ENCODE measurements at places on chromosomes 16 and 17.
A peak's percentile ranks its signal among the peaks of the same experiment; 100 is the strongest.

DNA sequence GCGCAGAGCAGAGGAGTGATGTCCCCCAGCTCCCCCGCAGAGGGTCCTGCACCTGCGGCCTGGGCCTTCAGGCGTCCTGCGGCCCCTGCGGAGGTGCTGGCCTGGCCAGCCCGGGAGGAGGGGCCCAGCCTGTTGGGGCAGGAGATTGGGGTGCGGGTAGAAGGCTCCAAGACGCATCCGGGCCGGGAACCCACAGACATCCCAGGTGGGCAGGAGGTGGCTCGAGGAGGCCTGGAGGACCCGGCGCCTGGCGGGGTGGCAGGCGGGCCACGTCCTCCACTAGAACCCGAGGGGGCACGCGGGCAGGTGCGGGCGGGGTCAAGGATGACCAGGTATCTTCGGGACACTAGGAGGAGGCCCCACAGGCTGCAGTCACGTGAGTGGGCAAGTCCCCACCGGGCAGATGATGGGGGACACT, 647 bp upstream of the SECTM1 start:
- no peak for DNase-seq

DNA sequence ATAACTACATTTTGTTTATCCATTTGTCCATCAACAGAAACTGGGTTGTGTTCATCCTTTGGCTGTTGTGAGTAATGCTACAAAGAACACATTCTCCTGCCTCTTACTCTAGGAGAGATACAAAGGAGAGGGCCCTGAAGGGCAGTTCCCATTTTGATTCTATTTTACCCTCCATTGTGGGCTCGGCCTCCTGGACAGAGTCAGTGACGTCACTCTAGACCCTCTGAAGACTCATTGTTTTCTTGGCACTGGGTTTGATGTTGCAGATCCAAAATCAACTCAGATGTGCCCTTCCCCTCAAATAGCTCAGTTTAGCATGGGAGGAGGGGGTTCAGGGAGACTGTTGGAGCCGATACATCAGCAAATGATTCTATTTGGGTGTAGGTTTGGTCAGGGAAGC, 280.9 kb downstream of the UTP18 start:
- DNase-seq = no peak

DNA sequence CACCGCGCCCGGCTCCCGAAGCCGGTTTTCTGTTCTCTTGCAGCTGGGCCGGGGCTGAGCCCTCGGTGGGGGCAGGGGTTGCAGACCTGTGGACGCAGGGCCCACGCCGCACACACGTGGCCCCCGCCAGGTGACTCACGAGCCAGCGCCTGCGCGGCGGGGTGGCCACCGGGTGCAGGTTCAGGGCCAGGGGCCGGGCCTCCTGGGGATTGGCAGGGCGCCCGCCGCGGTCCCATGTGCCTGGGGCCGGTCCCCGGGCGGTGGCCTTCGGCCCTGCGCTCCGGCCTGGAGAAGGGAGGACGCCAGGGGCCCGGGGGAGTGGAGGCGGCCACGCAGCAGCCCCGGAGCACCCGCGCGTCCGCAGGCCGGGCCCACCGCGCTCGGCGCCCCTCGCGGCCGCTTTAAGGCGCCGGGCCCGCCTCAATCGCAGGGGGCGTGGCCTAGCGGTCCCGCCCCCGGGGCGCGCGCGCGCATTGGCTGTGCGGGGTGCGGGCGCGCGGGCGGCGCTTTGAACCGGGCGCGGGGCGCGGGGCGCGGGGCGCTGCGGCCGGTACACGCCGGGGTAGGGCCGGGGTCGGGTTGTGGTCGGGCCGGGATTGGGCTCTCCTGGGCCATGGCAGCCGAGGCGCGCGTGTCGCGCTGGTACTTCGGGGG, at the start of gene SLC25A10:
Gene SLC25A10, plus strand, starts transcription at position 471 of the 654 bp plus-strand sequence. Its CDS starts 143 bp downstream, at position 614.
- peak; percentile 45 for DNase-seq

- no peak for DNase-seq
These were observed 4.9 kb downstream of the POLG2 start for GRCh38 chr17:64491994-64492393.

DNA sequence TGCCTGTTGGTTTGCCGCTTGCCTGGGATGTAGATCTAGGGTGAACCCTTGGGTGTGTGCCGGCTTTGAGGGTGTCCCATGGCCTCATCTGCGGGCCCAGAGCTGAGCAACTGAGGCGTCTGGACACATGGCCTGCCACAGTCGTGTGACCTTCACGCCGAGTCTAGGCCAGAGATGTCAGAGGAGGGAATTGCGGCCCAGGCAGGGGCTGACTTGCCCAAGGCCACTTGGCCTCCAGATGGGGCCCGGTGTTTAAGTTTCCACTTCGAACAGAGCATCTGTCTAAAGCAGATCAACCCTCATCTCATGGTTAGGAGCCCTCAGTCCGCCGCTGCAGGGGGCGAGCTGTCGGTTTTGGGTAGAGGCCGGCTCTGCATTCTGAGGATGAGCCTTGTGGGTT, 28.0 kb upstream of the FOXK2 start:
- DNase-seq = no peak

DNA sequence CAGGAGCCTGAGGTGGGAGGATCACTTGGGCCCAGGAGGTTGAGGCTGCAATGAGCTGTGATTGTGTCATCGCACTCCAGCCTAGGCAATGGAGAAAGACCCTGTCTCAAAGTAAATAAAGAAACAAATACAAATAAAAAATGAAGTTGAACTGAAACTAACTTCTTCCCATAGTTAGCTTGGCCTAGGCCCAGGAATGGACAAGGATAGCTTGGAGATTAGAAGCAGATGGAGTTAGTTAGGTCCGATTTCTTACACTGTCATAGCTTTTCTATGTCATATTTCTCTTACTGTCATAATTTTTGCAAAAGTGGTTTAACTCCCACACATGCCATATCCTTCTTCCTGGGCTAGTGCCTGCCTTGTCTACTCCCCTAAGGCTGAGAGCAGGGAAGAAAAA, 154.7 kb upstream of the CACNG3 start:
- no peak for DNase-seq

DNA sequence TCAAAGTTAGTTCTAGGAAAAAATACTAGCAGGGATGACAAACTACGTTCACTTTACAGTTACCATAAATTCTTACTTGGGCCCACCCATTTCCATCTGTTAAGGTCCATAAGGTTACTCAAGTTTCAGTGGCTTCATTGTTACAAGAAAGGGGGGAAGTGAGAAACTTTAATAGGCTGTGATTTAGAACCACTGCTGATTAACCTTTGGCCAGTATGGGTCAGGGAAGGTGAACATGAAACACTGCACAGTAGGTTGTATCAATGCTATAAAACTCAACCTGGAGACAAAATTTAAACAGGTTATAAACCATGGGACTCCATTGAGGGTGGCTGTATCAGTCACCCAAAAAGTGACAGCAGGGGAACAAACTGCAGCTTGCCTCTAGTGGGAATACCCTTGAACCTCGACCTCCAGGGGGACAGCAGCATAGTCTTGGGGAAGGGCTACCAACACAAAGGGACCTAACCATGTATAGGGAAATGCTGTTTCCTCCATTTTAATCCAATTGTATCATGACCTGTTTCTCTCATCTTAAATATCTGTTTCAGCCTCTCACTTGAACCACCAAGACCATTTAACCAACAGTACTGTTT, 10.4 kb downstream of the PTRH2 start:
- DNase-seq = no peak

- no peak for DNase-seq
These were observed 29.5 kb upstream of the PIK3R6 start for GRCh38 chr17:8896641-8897635.

DNA sequence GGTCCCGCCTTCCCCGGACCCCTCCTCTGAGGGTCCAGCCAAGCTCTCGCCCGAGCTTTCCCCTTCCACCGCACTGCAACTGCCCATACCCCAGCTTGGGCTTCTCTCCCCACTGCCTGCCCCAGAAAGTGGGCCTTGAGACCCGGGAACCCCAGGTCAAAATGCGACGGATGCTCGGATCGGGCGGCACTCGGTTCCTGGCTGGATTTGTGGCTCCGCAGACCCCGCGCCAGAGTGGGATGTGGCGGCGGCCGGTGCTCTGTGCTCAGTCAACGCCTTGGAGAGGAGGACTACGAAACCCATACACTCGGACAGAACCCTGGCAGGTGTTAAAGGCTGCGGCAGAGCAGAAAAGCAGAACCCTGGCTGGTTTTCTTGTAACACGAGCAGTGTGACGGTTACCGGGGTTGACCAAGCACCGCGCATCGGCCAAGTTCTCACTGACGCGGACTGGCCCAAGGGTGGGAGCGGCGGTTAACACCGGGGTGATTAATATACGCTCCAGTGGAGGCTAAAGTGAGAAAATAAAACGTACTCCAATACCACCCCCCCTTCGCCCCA, 885 bp upstream of the SLFN13 start:
- DNase-seq = no peak

GRCh38 chr16:63714876-63715275, 1407.0 kb downstream of the CDH11 start:
- DNase-seq = no peak

GRCh38 chr17:33322063-33322462, 29.0 kb upstream of the ASIC2 start:
- no peak for DNase-seq

DNA sequence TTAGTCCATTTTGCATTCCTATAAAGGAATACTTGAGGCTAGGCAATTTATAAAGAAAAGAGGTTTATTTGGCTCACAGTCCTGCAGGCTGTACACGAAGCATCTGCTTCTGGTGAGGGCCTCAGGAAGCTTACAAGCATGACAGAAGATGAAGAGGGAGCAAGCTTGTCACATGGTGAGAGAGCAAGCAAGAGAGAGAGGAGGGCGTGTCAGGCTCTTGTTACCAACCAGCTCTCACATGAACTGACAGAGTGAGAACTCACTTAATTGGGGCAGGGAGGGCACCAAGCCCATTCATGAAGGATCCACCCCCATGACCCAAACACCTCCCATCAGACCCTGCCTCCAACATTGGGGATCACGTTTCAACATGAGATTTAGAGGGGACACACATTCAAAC, 1.6 kb downstream of the CHCT1 start:
- DNase-seq = no peak

DNA sequence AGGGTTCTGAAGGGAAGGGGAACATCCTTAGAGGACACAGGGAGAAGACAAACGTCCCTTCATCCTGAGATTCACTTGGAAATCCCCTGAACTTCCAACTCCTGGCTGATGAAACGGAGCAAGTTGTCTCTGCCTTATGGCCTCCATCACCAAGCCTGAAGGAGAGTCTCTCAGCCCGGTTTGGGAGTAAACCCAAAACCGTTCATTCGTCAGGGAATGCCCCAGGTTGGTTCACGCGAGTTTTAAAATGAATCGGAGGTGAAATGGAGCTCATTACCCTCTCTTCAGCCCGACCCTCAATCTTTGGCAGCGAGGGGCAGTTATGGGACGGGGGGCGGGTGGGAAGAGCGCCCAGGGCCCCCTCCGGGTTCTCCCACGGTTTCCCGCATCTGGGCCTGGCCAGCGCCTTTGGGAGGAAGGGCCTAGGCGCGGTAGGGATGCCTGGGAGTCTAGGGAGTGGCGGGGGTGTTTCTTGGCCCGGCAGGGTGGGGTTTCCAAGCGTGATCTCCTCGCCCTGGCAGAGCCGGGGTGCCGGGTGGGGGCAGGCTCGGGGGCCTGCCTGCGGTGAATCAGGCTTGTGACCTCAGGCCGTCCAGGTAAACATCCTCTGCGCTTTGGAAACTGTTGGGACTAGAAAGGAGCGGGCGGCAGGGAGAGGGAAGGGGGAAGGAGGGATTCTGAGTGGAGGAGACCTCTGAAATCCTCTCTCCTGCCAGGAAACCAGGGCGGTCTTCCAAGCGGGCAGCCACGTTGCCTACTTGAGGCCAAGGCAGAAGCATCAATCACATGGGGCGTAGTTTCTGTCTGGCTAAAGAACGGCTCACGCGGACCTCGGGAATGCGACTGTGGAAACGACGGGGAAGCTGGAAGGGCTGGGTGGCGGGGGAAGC, 24.1 kb upstream of the HOXB13 start:
- no peak for DNase-seq

- no peak for DNase-seq
These were observed 330.1 kb downstream of the CNTNAP4 start for GRCh38 chr16:76607317-76607716.

- DNase-seq = no peak
These were observed 9.0 kb upstream of the ZFHX3 start for GRCh38 chr16:73056921-73057290.

DNA sequence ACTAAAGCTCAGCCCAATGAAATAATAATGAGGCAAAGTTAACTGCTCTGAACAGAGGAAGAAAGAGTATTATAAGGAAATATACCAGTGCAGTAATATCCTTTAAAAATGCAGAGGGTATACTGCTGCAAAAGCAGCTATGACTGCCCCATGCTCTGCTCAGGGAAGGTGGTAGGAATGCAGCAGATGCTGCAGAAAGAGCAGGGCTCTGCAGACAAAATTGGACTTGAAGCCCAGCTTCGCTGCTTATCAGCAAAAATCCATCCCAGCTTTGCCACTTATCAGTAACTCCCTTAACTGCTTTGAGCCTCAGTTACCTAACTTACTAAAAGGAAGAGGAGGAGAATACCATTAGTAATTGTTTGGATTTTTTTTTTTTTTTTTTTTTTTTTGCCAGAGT, 533.8 kb upstream of the CDH5 start:
- no peak for DNase-seq

DNA sequence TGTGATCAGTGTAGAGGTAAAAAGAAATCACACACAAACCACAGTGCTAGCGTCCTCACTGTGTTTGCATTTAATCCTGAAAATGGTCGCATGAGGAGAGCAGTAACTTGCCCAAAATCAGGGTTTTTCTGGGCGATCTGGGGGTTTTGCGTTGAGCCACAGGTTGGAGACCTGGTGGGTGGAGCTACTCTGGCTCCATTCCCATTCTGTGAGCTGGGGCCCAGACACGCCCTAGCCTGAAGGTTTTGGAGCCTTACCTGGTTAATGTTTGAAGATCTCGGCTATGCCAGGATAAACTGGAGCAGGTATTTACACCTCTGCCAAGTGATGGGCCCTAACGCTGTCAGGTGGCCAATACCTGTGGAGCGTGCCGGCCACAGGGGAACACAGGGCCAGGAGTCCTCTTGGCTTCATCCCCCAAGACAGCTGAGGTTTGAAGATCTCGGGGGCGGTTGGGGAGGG, 48.4 kb downstream of the MPRIP start:
- no peak for DNase-seq

DNA sequence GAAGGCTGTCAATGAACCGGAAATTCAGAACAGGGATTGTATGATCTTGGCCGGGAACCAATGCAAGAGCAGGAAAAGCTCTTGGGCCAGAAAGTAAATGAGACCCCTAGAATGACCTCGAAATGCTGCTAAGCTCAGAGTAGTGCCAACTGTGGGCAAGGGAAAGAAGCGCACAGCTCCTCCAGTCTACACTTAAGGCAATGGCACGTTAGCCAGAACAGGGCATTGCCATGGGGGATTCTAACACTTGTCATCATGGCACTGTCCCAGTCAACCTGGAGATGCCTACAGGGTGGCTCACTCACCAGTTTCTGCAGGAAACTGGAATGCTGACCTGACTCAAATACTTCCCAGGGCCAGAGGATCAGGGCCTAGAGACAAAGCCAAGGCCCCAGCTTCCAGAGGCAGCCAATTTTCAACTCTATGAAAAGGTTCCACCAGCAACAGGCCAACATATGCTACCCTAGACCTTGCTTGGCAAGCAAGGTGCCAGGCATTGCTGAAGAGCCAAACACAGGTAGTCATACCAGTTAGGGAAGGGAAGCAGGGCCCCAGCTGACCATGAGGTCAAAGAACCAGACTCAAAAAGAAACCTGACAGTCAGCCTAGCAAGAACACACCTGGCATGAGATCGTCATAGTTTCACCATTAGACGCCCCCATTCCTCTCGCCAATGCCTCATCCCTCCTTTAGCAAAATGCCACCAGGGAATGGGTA, 34.9 kb downstream of the ARHGAP17 start:
- DNase-seq = no peak
